ENCODE measurements at places on chromosomes 4 and X.

- DNase-seq: no peak
These were observed 466.6 kb upstream of the PABPC4L start for GRCh38 chr4:134668237-134668636.

DNA sequence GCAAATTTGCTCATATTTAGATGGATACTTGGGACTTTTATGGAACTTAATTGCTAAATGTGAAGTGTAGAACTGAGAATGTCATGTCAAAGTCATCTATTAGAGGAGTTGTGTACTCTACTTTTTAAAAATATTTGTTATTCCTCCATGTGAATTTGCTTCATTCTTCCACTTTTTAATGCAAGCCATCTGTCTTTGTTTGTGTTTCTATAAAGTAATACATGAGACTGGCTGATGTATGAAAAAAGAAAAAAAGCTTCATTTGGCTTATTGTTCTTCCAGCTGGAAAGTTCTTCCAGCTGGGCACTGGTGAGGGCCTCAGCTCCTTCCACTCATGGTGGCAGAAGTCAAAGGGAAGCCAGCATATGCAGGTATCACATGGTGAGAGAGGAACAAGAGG, 114.6 kb upstream of the GRID2 start:
- no peak for DNase-seq

- no peak for DNase-seq
These were observed 16.6 kb downstream of the GPKOW start for GRCh38 chrX:49106930-49107329.

- DNase-seq: no peak
These were observed 750.1 kb upstream of the ADGRL3 start for GRCh38 chr4:60450054-60450453.

GRCh38 chr4:76571274-76571673, 136.2 kb downstream of the SHROOM3 start:
- peak; percentile 78 for DNase-seq

DNA sequence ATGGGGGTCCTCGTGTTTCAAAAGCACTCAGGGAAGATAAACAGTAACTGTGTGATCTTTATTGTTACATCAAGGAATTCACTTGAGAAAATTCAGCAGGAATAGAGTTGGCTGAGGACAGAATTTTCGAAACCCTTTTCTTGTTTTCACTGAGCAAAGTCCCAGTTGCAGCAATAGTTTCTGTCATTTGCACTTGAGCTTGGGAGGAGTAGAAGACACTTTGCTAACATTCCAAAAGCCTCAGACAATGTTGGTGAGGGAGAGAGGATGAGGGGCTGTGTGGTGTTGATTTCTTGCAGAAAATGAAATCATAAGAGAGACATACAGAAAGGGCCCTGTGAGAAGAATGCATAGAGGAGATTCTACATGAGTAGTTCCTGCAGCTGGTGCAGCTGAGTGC, 151.9 kb upstream of the DIPK2B start:
- DNase-seq: no peak

GRCh38 chr4:144355811-144356757, 215.6 kb upstream of the GYPA start:
- no peak for DNase-seq

- DNase-seq: no peak
These were observed 78.3 kb downstream of the PARM1 start for GRCh38 chr4:75011131-75011795.

DNA sequence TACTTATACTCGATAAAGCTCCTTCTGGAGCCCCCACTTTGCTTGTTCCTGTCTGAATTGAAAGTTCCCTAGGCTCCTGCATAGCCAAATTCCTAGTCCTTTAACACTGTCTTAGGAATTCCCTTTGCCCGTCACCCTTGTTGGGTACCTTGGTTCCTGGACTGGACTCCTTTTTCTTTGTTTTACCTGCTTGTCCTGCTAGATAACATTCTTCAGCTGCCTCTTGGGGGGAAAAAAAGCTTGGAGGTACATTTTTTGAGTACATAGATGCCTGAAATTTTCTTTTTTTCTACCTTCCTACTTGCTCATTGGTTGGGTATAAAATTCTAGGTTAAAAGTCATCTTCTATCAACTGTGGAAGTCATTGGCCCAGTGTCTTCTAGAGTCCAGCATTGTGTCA, 154.8 kb upstream of the RAPGEF2 start:
- DNase-seq: no peak

DNA sequence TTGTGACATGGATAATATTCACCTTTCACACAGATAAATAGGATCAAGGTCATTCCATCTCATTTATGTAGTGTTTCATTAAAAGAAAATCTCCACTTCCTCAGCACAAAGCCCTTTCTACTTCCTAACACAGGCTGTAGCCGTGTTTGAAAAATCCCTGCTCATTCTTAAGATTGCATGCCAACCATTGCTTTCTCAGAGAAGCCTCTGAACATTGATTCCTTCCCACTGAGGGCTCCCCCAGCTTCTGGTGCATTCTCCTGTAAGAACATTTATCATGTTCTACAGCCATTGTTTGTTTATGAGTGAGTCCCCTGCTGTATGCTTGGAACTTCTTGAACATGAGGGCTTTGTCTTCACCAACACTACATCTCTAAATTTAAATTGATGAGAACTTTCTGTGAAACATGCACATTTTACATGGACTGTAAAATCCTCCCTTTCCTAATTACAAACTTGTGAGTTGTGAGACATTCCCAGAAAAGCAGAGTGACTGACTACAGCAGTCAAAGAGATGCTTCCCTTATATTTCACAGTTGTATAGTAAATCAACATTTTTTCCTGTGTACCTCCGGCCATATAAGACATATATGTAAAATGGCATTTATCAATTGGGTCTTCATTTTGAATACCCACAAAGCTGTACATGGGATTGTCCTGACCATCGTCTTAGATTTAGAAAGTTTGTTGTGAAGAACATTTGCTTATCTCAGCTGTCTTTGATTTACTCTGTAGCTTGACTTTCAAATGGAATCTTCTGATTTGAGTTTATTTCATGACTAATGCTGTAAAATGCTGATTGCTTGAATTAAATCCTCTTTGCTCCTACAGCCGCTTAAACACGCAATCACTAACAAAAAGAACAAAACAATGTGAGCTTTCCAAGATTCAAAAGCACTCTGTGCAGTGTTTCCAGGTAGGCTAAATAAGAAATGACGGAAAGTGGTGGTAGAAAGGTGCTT, 600.5 kb upstream of the SLIT2 start:
- DNase-seq: no peak

GRCh38 chr4:11894221-11894620, 465.5 kb upstream of the HS3ST1 start:
- no peak for DNase-seq

DNA sequence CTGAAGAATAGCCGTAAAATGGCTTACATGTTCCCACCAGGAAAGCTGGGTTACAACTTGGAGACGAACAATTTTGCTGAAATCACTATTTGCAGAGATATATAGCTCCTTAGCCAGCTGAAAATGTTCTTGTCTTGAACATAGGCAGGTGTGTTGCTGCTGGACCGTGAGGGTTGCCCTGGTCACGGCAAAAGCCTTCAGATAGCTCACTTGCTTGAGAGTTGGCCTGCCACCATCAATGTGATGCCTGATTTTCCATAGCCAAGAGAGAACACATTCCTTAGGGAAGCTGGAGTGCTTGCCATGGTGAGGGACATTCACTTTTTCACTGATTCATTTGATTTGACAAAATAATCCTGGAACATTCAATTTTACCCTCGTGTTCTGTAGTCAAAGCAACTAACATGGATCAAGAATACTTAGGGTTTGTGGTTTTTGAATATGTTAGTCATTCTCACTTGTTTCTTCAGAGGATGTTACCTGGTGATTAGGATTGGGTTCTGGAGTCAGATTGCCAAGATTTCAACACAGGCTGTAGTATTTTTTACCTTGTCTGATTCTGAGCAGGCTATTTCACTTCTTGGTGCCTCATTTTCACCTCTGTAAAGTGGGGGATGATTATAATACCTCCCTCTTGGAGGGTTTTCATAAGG, 536.9 kb downstream of the RAPGEF2 start:
- DNase-seq: no peak

DNA sequence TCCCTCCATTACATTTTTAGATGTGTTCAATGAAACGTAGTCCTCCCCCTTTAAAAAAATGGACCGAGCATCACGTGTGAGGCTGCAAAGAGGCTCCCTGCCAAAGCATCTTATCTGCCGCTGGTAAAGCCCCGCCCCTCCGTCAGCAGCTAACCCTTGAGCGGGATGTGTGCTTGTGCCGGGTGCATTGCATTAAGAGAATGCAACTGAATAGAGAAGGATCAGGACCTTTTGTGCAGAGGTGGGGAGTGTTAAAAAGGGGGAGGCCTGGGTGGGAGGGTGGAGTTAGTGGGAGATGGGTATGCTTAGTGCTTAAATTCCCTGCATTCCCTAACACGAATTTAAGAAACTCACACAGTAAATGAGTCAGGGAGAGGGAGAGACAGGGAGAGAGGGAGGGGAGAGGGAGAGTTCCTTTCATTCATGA, 66.0 kb downstream of the TBL1X start:
- peak; percentile 82 for DNase-seq

DNA sequence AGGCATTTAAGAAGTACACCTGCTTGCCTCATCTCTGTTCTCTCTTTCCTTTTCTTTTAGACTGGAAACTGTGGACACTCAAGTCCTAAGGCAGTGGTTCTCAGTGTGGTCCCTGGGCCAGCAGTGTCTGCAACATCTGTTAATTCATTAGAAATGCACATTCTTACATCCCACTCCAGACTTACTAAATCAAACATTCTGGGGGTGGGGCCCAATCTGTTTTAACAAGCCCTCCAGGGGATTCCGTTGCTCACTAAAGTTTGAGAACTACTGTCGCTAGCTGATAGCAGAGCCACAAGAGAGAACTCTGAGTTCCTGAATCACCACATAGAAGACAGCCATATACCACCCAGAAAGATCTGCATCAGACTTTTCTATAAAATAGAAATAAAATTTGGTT, 430.6 kb downstream of the BCOR start:
- no peak for DNase-seq

DNA sequence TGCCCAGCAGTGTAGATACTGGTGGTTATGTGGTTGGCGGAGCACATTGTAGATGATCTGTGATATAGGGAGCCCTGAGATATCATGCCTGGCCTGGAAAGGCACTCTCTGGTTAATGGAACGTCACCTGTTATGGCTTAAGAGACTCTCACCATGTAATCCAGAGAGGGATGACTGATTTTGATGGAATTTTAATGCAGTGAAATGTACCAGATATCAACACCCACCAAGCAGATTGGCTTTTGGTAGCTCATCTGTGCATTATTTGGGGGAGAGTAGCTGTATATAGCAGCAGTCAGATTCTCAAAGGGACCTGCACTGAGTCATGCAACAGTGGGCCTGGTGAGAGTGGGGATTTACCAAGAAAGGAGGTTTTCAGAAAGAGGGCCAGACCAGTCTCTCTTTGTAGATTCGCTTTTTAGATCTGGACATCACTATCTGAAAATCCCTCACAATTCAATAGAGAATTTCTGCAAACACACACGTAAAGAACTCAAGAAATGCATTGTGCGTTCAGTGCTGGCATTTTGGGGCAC, 17.3 kb downstream of the TSC22D3 start:
- no peak for DNase-seq

DNA sequence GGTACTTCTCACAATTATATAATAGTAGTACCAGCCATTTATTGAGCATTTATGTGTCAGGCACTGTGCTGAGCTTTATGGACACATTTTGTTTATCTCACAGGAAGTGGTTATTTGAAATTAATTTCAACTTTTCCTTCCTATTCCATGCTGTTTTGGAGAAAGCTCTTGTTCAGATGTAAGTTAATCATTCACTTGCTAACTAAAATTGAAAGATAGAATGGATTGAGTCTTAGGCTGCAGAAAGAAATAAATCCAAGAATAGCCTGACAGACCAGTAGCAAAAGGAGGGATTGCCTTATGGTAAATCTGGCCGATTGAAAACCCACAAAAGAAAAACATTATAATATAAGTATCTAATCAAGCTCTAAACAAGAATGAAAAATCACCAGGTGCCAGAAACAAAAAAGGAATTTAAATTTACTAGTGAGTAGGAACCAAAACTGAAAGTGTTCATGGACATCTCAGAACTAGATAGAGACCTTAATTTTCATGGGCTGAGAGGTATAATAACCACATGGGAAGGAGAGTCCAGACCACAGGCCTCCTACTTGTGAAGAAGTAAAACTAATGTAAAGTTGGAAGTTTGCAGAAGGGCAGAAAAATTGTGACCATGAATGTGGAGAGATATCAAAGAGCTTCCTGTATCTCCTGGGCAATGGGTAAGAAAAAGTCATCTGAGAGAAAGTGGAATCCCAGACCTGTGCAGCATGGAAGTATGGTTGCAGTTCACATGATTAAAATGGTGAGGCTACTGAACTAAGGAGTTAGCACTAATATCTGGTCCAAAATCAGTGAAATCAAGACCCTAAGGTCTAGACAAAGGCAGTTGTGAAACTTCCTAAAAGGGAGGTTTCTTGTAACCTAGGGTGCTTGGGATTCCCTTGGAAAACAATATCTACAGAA, 38.0 kb downstream of the RADX start:
- DNase-seq: no peak

DNA sequence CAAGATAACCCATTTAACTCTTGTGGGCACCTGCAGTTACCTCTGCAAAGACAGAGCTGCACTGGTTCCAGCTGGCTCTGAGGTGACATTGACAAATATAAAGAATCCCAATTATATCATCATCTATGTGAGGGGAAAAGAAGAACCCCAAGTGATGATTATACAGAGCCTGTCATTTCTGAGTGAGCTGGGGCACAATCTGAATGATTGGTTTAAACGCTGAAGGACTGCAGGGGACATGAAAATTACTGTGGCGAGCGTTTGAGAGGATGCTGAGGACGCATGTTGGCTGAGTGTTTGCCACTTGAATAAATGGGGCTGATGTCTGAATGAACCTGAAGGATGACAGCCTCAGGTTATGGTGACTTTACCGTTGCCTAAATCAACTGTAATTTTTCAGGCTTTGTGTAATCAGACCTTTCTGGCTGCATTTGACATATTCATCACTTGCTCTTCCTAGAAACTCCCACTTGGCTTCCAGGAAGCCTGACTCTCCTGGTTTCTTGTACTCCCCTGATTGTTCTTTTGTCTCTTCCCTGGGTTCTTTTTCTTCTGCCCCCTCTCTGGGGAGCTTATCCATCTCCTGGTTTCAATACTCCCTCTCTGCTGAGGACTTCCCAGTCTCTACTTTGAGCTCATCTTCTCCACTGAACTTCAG, 4.1 kb upstream of the HSD17B10 start:
- peak; percentile 22 for DNase-seq

DNA sequence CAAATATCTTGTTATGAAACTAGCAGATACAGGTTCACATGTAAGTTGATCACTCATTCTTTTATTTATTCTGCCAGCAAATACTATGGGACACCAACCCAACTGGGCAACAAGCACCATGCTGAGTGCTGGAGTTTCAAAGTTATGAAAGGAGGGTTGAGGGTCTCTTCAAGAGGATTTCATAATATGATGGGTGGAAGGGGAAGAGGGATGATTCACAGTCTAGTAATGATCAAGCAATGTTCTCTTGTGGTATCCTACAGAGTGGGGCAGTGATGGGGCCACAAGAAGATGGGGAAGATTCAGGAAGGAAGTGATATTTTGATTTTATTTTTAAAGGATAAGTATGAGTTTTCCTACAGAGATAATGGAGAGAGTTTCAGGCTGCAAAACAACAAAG, 46.2 kb upstream of the TXK start:
- DNase-seq: no peak
